ENCODE measurements at places on chromosomes 2 and 18. TPM values are rescaled to one million over a fixed set of nuclear protein-coding genes. Genes with fewer than 3 reads are reported as not detected.

DNA sequence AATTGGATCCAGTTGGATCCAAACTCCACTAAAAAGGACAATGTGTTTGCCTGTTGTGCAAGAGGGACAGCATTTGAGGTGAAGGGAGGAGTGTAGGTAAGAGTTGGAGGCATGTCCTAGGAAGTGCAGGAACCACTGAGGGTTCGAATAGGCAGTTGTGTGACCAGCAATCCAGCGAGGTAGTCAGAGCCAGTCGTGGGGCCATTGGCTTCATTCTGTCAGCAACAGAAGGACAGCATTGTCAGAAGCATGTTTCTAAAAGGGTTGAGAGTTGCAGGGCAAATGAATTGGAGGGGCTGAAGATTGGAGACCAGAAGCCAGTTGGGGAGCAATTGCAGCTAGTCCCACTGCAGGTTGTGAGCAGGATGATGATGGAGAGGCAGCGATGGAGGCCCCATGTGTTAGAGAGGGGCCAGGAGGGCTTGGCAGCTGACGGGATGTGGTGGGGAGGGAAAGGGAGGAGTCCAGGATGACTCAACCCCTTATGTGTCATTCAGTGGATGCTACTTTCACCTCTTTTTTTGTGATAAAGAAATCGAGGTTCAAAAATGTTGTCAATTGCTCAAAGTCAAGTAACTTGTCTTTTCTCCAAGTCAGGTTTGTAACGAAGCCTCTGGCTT, 96.7 kb upstream of the SIX3 start:
- no peaks in the 10 kb centered on the region for H3K36me3 ChIP-seq
- peaks cover 16% of the 10 kb centered on the region for H3K27me3 ChIP-seq
- no peaks in the 10 kb centered on the region for H3K4me1 ChIP-seq
- DNase-seq = peak; percentile 43
- no peak overlapping the region for H3K4me3 ChIP-seq
- no peak overlapping the region for H3K27ac ChIP-seq

- no peaks in the 10 kb centered on the region for H3K36me3 ChIP-seq
- no peak for DNase-seq
- H3K4me3 ChIP-seq = no peak overlapping the region
- no peaks in the 10 kb centered on the region for H3K4me1 ChIP-seq
- H3K27me3 ChIP-seq = no peaks in the 10 kb centered on the region
Measured at GRCh38 chr18:1002653-1003178, 98.0 kb downstream of the ADCYAP1 start.

GRCh38 chr2:132560562-132560961, 109.4 kb downstream of the LYPD1 start:
- H3K36me3 ChIP-seq = no peaks in the 10 kb centered on the region
- no peak overlapping the region for H3K4me3 ChIP-seq
- DNase-seq = no peak

DNA sequence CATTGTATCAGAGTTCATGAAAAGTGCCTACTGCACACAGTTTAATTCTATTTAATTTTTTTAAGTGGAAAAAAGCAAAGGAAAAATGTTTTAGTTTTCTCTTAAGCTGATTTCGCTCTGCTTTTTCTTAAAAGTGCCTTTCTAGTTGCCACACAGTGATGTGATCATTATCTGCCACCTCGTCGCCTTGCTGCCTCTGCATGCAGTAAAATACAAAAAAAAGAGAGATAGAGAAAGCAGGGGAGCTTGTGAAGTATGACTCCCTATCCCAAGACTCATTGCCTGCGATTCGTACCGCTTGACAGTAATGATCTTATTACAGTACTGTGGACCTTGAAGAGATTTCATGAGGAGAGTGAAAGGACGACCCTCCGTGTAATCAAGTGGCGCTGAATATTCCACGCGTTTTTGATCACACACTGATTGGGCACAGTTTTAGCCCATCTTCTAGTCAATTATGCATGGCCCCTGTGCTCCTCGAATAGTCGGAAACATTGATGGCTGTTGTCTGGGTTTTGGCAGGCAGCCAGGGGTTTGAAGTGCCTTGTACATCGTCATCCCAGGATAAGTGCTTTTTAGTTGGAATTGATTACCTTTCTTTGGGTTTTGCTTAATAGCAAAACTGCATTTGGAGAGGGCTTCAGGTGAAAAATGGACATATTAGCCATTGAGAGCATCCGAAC, 188.3 kb downstream of the GBX2 start:
- no peak overlapping the region for H3K27ac ChIP-seq
- no peaks in the 10 kb centered on the region for H3K4me1 ChIP-seq
- H3K36me3 ChIP-seq = no peaks in the 10 kb centered on the region
- DNase-seq = no peak
- H3K4me3 ChIP-seq = no peak overlapping the region

GRCh38 chr2:112165296-112165695, 27.1 kb downstream of the FBLN7 start:
- DNase-seq = no peak
- no peaks in the 10 kb centered on the region for H3K36me3 ChIP-seq
- H3K4me3 ChIP-seq = no peak overlapping the region
- no peak overlapping the region for H3K27ac ChIP-seq

DNA sequence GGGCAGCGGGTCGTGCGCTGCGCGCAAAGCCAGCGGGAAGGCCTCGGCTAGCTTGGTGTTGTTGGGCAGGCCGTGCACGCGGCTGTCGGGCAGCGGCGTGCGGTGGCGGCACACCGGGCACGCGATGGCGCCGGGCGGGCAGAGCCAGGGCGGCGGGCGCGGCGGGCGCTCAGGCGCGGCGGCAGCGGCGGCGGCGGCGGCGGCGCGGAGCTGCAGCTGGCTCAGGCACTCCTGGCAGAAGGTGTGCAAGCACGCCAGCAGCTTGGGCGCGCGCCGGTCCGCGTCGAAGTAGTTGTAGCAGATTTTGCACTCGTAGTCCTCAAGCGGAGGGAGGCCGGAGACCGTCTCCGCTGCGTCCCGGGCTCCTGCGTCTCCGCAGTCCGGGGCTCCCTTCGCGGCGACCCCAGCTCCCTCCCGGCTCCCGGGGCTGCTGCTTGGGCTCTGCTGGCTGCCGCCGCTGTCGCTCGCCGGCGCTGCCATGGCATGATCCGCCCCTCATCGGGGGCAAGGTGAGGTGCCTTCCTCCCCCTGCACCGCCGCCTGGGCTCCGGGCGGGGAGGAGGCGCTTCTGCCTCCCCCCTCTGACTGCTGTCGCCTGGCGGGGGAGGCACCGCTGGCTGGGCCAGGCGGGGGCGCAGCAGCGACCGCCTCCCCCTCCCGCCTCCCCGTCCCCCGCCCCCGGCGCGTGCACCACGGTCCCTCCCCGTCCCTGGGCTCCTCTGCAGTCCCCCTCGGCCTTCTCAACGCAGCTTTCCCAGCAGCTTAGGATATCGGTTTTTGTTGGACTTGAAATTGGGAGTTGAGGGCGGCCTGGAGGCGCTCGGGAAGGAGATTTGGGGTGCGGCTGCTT, 21.0 kb upstream of the PAX3 start:
- no peak overlapping the region for H3K27ac ChIP-seq
- peaks cover 9% of the 10 kb centered on the region for H3K4me1 ChIP-seq
- peaks cover 35% of the 10 kb centered on the region for H3K27me3 ChIP-seq
- DNase-seq = peak; percentile 44
- H3K4me3 ChIP-seq = peak overlapping the region; percentile 61
- H3K36me3 ChIP-seq = no peaks in the 10 kb centered on the region

- no peak overlapping the region for H3K4me3 ChIP-seq
- H3K36me3 ChIP-seq = no peaks in the 10 kb centered on the region
- no peak for DNase-seq
Measured at GRCh38 chr2:28661589-28662001, 90.0 kb upstream of the PPP1CB start.

DNA sequence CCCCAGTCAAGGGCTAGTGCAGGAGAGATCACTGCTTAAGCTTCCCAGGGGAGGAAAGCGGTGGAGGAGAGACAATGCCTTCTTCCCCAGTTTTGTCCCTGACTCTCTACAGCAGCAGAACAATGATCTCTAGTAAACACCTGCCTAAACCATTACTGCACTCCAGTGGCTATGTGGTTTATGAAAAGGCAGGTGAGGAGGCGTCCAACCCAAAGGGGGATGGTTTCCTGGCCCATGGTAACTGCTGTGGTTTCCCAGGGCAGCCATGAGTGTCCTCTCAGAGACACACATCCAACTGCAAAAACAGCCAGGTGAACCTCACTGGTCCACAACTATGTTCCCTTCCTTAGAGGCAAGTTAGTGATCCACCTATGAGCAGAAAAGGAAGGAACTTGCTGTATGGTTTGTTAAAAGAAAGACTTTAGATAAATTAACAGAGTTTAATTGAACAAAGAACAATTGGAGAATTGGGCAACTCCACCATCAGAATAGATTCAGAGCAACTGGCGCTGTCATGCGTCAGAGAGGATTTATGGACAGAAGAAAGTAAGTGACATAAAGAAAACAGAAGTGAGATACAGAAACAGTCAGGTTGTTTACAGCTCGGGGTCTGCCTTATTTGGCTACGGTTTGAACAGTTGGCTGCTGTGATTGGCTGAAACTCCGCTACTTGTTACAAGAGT, 4.8 kb upstream of the TTC39C start:
- H3K4me1 ChIP-seq = peaks cover 69% of the 10 kb centered on the region
- DNase-seq = peak; percentile 71
- H3K27ac ChIP-seq = peak overlapping the region; percentile 36
- H3K27me3 ChIP-seq = no peaks in the 10 kb centered on the region
- no peaks in the 10 kb centered on the region for H3K36me3 ChIP-seq

GRCh38 chr2:1509271-1510065, 96.2 kb downstream of the TPO start:
- no peak overlapping the region for H3K4me3 ChIP-seq
- H3K4me1 ChIP-seq = peaks cover 24% of the 10 kb centered on the region
- H3K27me3 ChIP-seq = peaks cover 4% of the 10 kb centered on the region
- H3K27ac ChIP-seq = peak overlapping the region; percentile 71

DNA sequence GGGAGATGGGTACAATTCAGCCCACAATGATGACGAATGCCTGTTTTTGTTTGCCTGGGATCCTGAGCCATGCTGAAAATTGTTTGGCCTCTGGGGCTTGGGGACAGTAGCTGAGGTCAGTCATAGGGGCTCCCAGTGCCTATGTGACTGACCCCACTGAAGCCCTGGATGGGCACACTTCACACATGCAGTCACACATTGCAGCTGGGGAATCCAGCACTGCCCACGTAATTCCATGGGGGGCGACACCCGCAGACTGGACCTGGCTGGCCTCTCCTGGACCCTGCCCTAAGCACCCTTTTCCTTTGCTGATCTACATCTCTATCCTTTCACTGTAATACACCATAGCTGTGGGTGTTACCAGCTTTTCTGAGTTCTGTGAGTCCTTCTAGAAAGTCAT, 295.2 kb upstream of the HS6ST1 start:
- H3K36me3 ChIP-seq = no peaks in the 10 kb centered on the region
- H3K27me3 ChIP-seq = peaks cover 1% of the 10 kb centered on the region
- no peak for DNase-seq
- no peak overlapping the region for H3K4me3 ChIP-seq

- H3K4me3 ChIP-seq = no peak overlapping the region
- H3K27me3 ChIP-seq = no peaks in the 10 kb centered on the region
- DNase-seq = no peak
- no peak overlapping the region for H3K27ac ChIP-seq
- H3K4me1 ChIP-seq = no peaks in the 10 kb centered on the region
- H3K36me3 ChIP-seq = peaks cover 5% of the 10 kb centered on the region
Measured at GRCh38 chr2:10202131-10202665, 79.7 kb downstream of the RRM2 start.

DNA sequence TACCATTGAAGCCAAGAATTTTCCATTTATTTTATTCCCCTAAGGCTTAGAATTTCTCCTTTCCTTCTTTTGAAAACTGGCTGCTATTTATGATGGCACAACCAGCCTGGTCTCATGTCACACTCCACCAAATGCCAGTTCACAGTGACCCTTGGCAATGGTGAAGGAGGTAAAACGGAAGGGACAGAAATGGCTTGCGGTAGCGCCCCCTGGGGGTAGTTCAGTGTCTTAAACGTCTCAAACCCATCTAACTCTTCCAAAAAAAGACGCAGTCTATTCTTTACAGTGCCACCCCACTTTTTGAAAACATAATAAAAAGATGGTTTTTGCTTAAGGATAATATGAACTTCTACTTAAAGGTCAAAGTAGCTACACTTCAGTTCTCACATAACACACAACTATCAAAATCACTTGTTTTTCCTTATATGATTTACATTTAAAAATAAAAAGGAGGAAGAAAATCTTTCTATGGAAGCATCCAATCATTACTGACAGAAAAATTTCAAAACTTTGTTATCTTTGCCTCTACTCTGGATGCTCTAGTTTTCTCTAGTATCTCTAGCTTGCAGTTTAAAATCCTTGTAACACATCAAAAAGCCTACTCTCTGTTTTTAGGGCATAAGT, 28.0 kb downstream of the PNO1 start:
- peak; percentile 71 for DNase-seq
- H3K4me3 ChIP-seq = no peak overlapping the region
- peaks cover 21% of the 10 kb centered on the region for H3K4me1 ChIP-seq
- peaks cover 26% of the 10 kb centered on the region for H3K36me3 ChIP-seq
- H3K27me3 ChIP-seq = no peaks in the 10 kb centered on the region
- no peak overlapping the region for H3K27ac ChIP-seq

- H3K4me1 ChIP-seq = peaks cover 3% of the 10 kb centered on the region
- no peak overlapping the region for H3K4me3 ChIP-seq
Measured at GRCh38 chr18:23550898-23551297, 35.4 kb downstream of the NPC1 start.

GRCh38 chr2:240441326-240441992, 6.0 kb downstream of the GPC1 start:
- H3K27me3 ChIP-seq = peaks cover 15% of the 10 kb centered on the region
- H3K4me1 ChIP-seq = peaks cover 6% of the 10 kb centered on the region
- DNase-seq = no peak
- no peak overlapping the region for H3K27ac ChIP-seq
- no peaks in the 10 kb centered on the region for H3K36me3 ChIP-seq
- no peak overlapping the region for H3K4me3 ChIP-seq

DNA sequence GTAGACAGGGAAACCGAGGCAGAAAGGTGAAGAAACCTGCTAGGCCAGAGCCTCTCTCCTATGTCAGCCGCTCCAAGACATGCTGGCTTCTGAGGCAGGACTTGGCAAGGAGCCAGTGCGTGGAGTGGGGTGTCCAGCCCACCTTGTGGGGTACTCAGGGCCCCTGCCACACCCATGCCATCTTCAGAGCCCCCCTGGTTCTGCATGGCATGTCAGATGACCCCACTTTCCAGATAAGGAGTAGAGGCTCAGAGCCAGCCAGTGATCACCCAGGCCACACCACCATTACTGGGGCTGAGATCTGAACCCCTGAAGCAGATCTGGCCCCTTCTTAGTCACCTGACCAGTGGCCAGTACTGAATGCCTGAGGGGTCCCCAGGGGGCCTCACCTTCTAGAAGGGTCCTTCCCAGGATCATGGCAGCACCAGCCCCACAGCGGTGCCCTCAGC, 14.7 kb downstream of the CROCC2 start:
- DNase-seq = peak; percentile 6
- H3K36me3 ChIP-seq = no peaks in the 10 kb centered on the region
- H3K27ac ChIP-seq = no peak overlapping the region
- no peak overlapping the region for H3K4me3 ChIP-seq

Gene UGT1A10
- not detected for total RNA-seq

Gene MEIS1
- not detected for total RNA-seq

Gene ERMN
- total RNA-seq = 0.82 TPM

Gene SCN1A
- not detected for total RNA-seq

Gene LRP2
- total RNA-seq = 0.27 TPM

Gene TMEM37
- not detected for total RNA-seq

Measured in activated CD4-positive, alpha-beta memory T cell treated with anti-CD3 and anti-CD28 coated beads for 36 hours (primary cell).